Karpas-422 (cell line): ENCODE measurements at places on chromosomes 4 and X.
A peak's percentile ranks its signal among the peaks of the same experiment; 100 is the strongest.

DNA sequence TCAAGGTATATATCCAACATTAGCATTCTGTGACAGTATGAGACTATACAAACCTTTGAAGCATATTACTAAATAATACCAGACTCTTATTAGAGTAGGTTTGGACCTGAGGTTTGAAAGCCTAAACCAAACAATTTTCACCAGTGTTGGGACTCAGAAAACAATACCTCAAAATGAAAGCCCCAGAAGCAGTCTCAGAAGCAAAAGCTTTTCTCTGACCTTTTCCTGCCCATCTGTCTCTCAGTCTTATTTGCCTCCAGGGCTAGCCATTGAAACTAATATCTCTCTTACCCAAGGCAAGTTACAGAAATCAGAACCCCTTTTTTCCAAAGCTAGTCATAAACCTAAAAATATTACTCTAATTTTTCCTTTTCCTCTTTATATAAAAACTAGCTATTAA, 163.3 kb downstream of the PTCHD1 start:
- no peaks in the 10 kb centered on the region for H3K4me1 ChIP-seq
- no peaks in the 10 kb centered on the region for H3K27me3 ChIP-seq
- H3K27ac ChIP-seq, result no peak overlapping the region
- peak; percentile 7 for DNase-seq
- H3K36me3 ChIP-seq, result no peaks in the 10 kb centered on the region

GRCh38 chrX:46506076-46506475, 39.1 kb downstream of the ZNF674 start:
- H3K27ac ChIP-seq, result no peak overlapping the region
- no peaks in the 10 kb centered on the region for H3K4me1 ChIP-seq
- H3K36me3 ChIP-seq, result peaks cover 6% of the 10 kb centered on the region; the same call in 1 of the 2 replicates
- H3K27me3 ChIP-seq, result no peaks in the 10 kb centered on the region
- no peak overlapping the region for H3K4me3 ChIP-seq

DNA sequence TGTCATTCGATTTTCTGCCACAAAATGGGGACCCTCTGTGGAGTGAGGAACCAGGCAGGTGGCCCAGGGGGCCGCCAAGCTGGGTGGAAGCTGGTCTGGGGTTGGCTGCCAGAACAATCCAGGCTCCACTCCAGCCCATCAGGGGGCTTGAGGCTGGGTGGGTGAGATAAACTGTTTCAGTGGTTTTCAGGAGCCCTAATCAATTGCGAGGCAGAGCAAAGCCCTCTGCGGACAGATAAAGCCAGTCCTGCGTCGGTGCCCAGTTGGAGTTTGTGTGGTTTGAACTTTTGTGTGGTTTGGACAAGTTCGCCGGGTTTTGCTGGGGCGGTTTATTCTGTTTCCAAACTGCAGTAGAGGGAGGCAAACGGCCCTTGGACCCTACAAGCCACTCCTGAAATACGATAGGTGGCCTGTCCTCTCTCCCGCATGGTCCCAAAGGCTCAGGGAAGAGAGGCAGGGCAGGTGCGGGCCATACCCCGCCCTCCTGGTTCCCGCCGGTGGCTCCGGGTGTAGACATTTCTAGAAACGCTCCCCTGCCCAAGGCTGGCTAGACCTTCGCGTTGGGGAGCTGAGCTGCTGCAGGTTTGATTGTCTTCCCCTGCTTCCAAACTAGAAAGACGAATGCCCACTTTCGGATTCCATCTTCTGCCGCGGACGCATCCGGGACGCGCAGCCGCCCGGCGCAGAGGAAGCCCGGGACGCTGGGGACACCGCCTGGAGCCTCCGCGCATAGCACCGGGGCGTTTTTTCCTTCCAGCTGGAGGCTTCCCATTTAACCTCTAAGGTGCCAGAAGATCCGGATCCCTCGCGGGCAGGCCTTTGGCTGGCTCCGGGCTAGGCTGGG, 169.0 kb upstream of the BCOR start:
- no peaks in the 10 kb centered on the region for H3K27me3 ChIP-seq
- H3K27ac ChIP-seq, result no peak overlapping the region
- H3K4me3 ChIP-seq, result no peak overlapping the region
- H3K36me3 ChIP-seq, result no peaks in the 10 kb centered on the region

DNA sequence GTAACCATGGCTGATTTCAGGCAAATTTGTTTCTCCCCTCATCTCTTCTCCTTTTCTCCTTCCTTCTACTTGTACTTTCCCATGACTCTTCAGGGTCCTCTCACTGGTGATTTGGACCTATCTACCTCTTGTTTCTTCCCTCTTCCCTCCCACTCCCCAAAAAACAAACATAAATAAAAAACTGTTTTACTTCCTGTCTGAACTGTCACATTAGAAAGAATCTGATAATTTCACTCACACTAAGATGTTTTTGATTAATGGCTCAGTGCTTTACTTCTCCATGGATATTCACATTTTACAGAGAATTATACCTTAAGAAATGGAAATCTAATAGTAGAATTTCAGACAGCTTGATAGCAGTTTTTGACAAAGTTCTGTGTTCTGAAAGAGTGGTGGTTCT, 7.2 kb downstream of the STK26 start:
- H3K4me3 ChIP-seq, result no peak overlapping the region
- no peaks in the 10 kb centered on the region for H3K27me3 ChIP-seq
- no peak for DNase-seq
- peaks cover 26% of the 10 kb centered on the region for H3K4me1 ChIP-seq
- H3K36me3 ChIP-seq, result 0 out of 2 replicates have a peak, but pooled peaks cover 3% of the 10 kb centered on the region

- H3K36me3 ChIP-seq, result no peaks in the 10 kb centered on the region
- no peaks in the 10 kb centered on the region for H3K27me3 ChIP-seq
- no peak overlapping the region for H3K27ac ChIP-seq
- DNase-seq, result no peak
- H3K4me1 ChIP-seq, result no peaks in the 10 kb centered on the region
Observed at GRCh38 chr4:99379571-99379970, 27.0 kb upstream of the ADH1C start.

- H3K27ac ChIP-seq, result peak overlapping the region; percentile 50; the same call in 1 of the 2 replicates
- H3K36me3 ChIP-seq, result no peaks in the 10 kb centered on the region
- no peaks in the 10 kb centered on the region for H3K27me3 ChIP-seq
- H3K4me3 ChIP-seq, result no peak overlapping the region
- peaks cover 30% of the 10 kb centered on the region for H3K4me1 ChIP-seq
Observed at GRCh38 chrX:85052636-85053343, 49.1 kb downstream of the APOOL start.

DNA sequence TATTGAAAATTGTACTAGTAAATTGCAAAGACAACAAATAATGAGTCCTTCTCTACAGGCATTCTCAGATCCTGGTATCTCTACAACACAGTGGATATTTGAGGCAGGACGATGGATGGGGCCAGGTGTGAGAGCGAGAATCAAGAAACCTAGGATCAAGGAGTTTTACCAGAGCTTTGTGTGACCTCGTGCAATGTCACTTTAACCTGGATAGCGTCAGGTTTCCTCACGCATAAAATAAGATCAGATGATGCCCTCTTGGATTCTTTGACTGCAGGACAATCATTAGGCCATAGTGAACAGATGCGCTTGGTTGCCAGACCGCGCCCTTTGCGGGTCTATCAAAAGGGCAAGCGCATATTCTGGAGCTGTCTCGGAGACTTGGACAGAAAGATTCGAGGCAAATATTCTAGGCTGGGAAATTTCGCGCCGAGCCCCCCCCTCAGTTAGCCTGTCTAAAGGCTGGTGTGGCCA, 66.6 kb downstream of the FBXO8 start:
- H3K4me1 ChIP-seq, result no peaks in the 10 kb centered on the region
- H3K27me3 ChIP-seq, result no peaks in the 10 kb centered on the region
- no peak overlapping the region for H3K4me3 ChIP-seq
- DNase-seq, result no peak
- H3K27ac ChIP-seq, result no peak overlapping the region

DNA sequence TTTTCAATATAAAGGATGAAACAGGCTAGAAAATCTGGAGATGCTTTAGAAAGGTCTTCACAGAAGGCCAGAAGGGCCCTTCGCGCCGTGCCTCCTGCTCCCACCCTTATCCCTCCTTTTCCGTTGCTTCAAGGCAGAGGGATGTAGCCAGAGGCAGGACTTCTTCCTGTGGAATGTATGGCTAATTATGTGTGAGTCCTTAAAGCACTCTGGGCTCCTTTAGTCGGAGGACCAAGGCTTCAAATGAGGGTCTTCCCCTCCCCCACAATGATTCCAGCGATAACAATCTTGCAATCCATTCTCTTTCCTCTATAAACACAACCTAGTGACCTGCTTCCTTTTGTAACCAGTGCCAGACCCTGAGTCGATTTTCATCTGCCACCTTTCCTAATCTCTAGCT, 103.5 kb downstream of the GPC3 start:
- no peak overlapping the region for H3K4me3 ChIP-seq
- no peak for DNase-seq
- no peaks in the 10 kb centered on the region for H3K27me3 ChIP-seq
- no peaks in the 10 kb centered on the region for H3K36me3 ChIP-seq
- H3K4me1 ChIP-seq, result no peaks in the 10 kb centered on the region
- no peak overlapping the region for H3K27ac ChIP-seq

DNA sequence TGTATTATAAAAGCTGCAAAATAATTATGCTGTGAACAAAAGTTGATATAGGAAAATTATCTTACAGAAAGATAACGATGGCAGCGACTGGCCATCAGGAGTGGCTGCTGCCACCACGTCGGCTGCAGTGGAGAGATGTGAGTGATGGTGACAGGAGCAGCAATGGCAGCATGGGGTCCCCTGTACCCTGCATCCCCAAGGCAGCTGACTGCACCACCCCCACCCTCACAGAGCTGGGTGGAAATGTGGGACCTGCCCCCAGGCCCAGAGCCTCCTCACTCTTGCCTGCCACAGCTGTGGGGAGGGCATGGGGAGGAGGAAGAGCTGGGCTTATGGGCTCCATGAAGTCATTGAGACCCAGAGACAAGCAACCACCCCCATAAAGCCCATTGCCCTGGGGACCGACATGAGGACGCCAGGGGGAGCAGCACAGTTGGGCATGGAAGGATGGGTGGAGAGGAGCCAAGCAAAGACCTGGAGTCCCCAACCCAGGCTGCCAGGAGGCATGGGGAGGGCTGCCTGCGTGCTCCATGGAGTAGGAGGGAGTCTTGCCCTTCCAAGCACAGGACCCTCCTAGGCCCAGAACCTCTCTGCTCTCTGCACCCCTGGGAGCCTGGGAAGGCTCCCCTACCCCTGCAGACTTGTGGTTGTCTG, 1090.5 kb downstream of the PCDH18 start:
- no peaks in the 10 kb centered on the region for H3K36me3 ChIP-seq
- H3K4me3 ChIP-seq, result no peak overlapping the region
- no peaks in the 10 kb centered on the region for H3K27me3 ChIP-seq
- H3K4me1 ChIP-seq, result no peaks in the 10 kb centered on the region
- DNase-seq, result no peak

- no peak overlapping the region for H3K4me3 ChIP-seq
- H3K4me1 ChIP-seq, result no peaks in the 10 kb centered on the region
- no peak for DNase-seq
- H3K36me3 ChIP-seq, result no peaks in the 10 kb centered on the region
- H3K27ac ChIP-seq, result no peak overlapping the region
Observed at GRCh38 chr4:156547439-156547838, 424.2 kb downstream of the PDGFC start.

DNA sequence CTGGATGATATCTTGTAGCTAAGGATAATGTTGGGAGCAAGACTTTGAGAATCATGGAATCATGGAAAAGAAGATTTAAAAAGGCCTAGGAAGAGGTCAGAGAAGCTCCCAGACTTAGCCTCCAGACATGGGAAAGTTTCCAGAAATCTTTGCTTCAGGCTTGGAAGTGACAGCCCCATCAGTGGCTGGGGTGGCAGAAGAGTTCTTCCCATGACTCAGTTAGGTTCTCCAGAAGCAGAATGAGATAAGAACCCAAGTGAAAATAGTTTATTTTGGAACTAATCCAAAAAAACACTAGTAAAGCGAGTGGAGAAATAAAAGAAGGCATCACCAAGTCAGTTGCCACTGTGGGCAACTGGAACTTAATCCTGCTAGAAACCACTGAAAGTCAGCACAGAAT, 506.9 kb downstream of the MID1IP1 start:
- H3K36me3 ChIP-seq, result no peaks in the 10 kb centered on the region
- no peak overlapping the region for H3K4me3 ChIP-seq
- H3K27ac ChIP-seq, result no peak overlapping the region
- no peaks in the 10 kb centered on the region for H3K4me1 ChIP-seq
- H3K27me3 ChIP-seq, result no peaks in the 10 kb centered on the region
- no peak for DNase-seq

DNA sequence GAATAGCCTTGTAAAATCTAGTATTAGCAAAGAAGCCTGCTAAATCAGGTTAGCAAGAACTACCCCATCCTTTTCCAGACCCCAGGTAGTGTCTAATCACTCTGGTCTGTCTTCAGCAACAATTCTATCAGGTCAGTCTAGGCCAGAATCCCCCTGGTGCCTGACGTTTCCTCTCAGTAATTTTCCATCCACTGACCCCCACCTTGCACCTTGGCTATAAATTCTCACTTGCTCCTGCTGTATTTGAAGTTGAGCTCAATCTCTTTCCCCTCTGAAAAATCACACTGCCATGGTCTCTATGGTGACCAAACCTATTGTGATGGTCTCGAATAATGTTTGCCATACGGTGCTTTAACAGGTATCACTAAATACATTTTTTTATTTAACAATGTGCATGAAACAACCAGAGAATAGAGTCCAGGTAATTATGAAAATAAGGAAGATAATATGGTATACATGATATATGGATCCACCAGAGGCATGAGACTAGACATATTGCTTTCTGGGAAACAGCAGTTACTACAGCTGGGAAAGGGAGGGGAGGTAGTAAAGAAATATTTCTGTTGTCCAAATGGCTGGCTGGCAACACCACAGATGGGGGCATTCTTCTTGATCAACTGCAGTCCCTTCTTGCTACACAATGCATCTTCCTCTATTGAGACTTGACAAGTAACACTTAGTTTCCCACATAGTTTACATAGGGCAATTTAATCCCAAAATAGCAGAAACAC, 33.8 kb downstream of the CXCL1 start:
- H3K4me1 ChIP-seq, result no peaks in the 10 kb centered on the region
- no peaks in the 10 kb centered on the region for H3K36me3 ChIP-seq
- H3K4me3 ChIP-seq, result no peak overlapping the region
- DNase-seq, result no peak
- H3K27ac ChIP-seq, result no peak overlapping the region

DNA sequence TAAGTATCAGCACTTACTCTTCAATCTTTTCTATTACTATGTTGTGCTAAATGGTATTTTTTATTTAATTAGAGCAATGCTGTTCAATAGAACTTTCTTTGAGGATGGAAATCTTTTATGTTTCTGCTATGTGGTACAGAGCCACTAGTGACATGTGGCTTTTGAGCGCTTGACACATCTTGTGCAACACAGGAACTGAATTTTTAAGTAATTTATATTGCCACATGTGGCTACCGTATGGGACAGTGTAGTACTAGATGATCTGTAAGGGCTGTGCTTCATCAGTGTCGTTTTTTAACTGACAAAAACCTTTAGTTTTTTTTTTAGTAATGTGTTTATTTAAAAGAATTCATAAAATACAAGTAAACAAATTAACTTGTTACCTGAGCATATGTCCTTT, 22.4 kb downstream of the HPRT1 start:
- H3K27ac ChIP-seq, result no peak overlapping the region
- no peak for DNase-seq
- no peaks in the 10 kb centered on the region for H3K27me3 ChIP-seq
